ENCODE measurements at places on chromosomes 7 and 10. TPM values are rescaled to one million over a fixed set of nuclear protein-coding genes. Genes with fewer than 3 reads are reported as not detected.

Gene LDB3
- total RNA-seq: 2.3 TPM

Gene BRI3
- total RNA-seq: 91.2 TPM

Gene LEP
- total RNA-seq: 0.27 TPM

Gene GFRA1
- 21.4 TPM for total RNA-seq

Gene PNLIPRP3
- not detected for total RNA-seq

Gene MYL10
- not detected for total RNA-seq

Gene TMEM178B
- total RNA-seq: 0.66 TPM

Gene PFKFB3
- 15.2 TPM for total RNA-seq

Gene LRRC17
- total RNA-seq: 0.40 TPM

Gene ZPBP
- not detected for total RNA-seq

Gene RBP4
- total RNA-seq: not detected

Gene KDM7A
- total RNA-seq: 59.3 TPM

Gene HMX3
- total RNA-seq: 1.1 TPM

Gene UPK3B
- 1.4 TPM for total RNA-seq

DNA sequence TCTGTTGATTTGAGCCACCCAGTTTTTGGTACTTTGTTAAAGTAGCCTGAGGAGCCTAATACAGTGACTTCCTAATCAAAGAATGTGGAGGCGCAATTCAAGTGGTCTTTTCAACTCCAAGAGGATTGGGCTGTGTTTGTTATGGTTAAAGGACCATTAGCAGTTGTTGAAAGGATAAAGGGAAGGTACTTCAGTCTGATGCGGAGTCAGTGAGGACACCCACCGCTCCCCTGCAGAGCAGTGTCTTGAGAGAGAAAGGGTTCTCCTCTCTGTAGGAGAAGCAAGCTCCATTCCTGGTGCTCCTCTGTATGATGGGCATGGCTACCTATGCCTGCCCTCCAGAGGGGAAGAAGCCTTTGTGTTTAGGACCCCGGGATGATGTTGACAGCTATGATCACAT lies 590.6 kb upstream of the C7orf33 start:
- no peak overlapping the region for H3K4me3 ChIP-seq
- no peak for DNase-seq
- no peaks in the 10 kb centered on the region for H3K4me1 ChIP-seq
- no peak overlapping the region for H3K27ac ChIP-seq
- H3K36me3 ChIP-seq: no peaks in the 10 kb centered on the region
- H3K27me3 ChIP-seq: no peaks in the 10 kb centered on the region

DNA sequence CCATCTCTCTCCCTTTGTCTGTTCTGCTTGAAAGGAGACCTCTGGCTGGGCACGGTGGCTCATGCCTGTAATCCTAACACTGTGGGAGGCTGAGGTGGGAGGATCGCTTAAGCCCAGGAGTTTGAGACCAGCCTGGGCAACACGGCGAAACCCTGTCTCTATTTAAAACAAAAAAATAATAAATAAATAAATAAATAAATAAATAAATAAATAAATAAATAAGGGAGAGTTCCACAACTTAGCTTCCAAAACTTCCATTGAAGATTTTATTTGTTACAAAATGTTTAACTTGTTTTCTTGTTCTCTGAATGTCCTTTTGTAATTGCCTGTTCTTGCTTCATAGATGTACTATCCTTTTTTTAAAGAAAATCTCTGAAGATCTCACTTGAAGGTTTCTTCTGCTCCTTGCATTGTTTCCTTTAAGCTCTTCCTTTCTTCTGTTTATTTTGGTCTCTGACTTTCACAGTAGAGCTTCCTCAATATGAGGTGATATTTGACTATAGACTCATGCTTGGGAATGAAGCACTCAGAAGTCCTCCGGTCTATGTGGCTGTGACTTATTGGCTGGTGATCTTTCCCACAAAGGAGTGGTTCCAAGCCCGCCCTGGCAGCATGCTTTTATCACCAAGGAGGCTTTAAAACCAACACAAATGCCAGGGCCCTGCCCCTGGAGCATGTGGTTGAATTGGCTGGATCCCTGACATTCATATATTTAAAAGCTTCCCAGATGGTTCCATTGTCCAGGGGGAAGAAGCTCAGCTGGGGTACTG lies 18.1 kb upstream of the NPTX2 start:
- H3K4me3 ChIP-seq: no peak overlapping the region
- H3K4me1 ChIP-seq: no peaks in the 10 kb centered on the region
- DNase-seq: no peak
- no peak overlapping the region for H3K27ac ChIP-seq
- no peaks in the 10 kb centered on the region for H3K36me3 ChIP-seq
- no peaks in the 10 kb centered on the region for H3K27me3 ChIP-seq

GRCh38 chr10:125142946-125143345 lies 17.4 kb downstream of the CTBP2 start:
- DNase-seq: no peak
- peaks cover 4% of the 10 kb centered on the region for H3K4me1 ChIP-seq
- H3K27me3 ChIP-seq: no peaks in the 10 kb centered on the region
- no peak overlapping the region for H3K4me3 ChIP-seq

DNA sequence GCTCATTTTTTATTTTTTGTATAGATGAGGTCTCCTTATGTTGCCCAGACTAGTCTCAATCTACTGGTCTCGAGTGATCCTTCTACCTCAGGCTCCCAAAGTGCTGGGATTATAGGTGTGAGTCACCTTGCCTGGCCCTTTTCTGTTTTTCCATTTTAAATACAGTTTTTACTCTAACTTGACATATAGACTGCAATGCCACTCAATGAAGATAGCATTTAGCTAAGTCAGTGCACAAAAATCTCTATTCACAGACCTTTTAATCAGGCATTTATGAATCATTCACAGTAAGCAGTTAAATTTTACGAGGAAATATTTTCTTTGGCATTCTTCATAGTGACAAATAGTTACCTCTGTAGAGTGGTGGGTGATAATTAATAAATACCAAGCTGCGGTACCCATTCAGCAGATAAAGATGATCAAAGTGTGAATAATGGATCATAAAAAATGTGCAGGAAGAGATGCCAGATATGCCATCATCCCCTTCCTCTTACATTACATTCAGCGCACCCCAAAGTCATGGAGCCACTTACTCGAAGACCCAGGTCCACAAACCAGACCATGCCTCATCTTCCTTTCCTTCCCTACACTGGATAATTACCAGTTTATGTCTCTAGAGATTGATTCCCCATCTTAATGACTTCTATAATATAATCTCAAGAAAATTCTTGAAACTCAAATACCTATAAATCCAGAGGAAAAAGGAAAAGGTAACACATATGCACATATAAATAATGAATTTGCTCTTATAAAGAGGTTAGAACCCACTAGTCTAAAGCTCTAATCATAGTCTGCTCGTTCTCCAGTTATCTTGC lies 56.0 kb downstream of the UBE2H start:
- H3K27me3 ChIP-seq: no peaks in the 10 kb centered on the region
- H3K4me1 ChIP-seq: no peaks in the 10 kb centered on the region
- DNase-seq: no peak
- no peaks in the 10 kb centered on the region for H3K36me3 ChIP-seq
- no peak overlapping the region for H3K4me3 ChIP-seq

DNA sequence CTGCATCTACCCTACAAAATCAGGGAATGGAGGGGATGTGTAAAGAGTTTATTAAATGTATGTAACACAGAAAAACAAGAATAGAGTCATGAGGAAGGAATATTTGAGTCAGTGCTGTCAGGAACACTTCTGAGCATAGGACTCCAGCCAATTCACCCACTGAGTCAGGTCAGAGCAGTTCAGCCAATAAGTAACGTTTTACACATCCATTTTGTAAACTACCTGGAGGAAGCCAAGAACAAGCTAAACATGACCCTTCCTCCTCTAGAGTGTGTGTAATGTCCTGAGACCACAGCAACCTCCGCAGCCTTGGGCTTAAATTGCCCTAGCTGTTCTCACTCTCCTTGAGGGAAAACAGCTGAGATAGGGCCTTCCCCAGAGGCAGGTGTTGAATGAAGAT lies 691.5 kb upstream of the LRRN3 start:
- no peaks in the 10 kb centered on the region for H3K27me3 ChIP-seq
- no peak overlapping the region for H3K27ac ChIP-seq
- no peak overlapping the region for H3K4me3 ChIP-seq
- no peaks in the 10 kb centered on the region for H3K36me3 ChIP-seq
- no peaks in the 10 kb centered on the region for H3K4me1 ChIP-seq
- DNase-seq: no peak

DNA sequence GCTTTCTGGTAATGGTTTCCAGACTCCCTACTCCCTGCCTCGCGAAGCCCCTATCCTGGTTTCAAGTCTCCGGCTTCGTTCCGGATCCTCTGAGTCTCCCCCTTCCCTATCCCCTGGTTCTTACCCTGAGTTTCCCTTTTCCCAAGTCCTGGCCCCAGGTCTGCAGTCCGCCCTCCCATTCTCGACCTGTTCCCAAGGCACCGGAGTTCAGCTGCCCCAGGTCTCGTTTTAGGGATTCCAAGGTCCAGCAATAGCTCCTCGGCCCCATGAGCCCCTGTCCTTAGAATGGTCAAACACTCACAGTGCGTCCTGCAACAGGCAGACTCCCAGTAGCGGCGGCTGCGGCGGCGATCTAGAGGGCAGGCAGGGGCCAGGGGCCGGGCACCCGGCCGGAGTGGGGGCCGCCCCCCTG lies 274 bp downstream of the PITX3 start:
- no peak for DNase-seq
- no peaks in the 10 kb centered on the region for H3K36me3 ChIP-seq
- H3K4me1 ChIP-seq: peaks cover 7% of the 10 kb centered on the region

GRCh38 chr7:112603673-112604072 lies 122.9 kb downstream of the LSMEM1 start:
- no peaks in the 10 kb centered on the region for H3K36me3 ChIP-seq
- no peaks in the 10 kb centered on the region for H3K27me3 ChIP-seq
- H3K4me1 ChIP-seq: no peaks in the 10 kb centered on the region
- no peak overlapping the region for H3K27ac ChIP-seq
- H3K4me3 ChIP-seq: no peak overlapping the region
- DNase-seq: no peak

DNA sequence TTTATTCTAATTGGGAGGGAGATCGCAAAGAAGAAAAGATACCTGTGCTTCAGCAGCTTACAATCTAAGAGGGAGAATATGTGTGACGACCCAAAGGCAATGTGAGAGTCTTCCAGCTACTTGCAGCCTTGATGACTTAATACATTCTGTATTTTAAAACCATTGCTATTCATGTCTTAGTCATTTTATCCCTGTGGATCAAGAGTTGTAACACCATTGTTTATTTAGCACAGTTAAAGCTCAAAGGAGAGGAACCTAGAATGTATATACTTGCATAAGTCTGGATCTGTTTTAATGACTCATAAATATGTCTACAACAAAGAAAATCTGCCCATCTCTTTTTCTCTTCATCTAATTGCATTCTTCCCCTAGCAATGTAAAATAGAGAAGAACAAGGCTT lies 117.9 kb upstream of the DLX6 start:
- H3K4me1 ChIP-seq: no peaks in the 10 kb centered on the region
- H3K27me3 ChIP-seq: no peaks in the 10 kb centered on the region
- H3K36me3 ChIP-seq: no peaks in the 10 kb centered on the region
- H3K27ac ChIP-seq: no peak overlapping the region

DNA sequence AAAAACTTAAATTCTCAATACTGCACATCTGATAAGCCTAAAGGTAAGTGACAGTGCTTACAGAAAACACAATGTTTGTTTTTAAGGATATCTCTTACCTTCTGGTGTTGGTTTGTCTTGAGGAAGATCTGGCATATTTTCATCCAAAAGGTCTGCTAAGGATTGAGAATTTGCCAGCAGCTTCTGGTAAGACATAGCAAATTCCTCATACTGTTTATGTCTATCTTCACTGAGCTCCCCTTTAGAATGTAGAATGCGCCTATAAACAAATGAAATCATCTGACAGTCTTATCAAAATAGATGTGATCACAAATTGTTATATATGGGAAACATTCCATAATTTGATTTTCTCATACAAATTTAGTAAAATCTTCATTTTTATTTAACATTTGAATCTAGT lies 28.7 kb downstream of the UPF2 start:
- H3K4me1 ChIP-seq: no peaks in the 10 kb centered on the region
- H3K27me3 ChIP-seq: no peaks in the 10 kb centered on the region
- DNase-seq: no peak
- H3K27ac ChIP-seq: no peak overlapping the region

GRCh38 chr7:128405471-128406313 lies 4.1 kb downstream of the IMPDH1 start:
- H3K27me3 ChIP-seq: no peaks in the 10 kb centered on the region
- peak overlapping the region; percentile 75 for H3K27ac ChIP-seq
- H3K4me1 ChIP-seq: peaks cover 16% of the 10 kb centered on the region

GRCh38 chr7:13911909-13912308 lies 77.6 kb downstream of the ETV1 start:
- H3K27me3 ChIP-seq: no peaks in the 10 kb centered on the region
- H3K4me3 ChIP-seq: no peak overlapping the region
- no peaks in the 10 kb centered on the region for H3K36me3 ChIP-seq
- H3K4me1 ChIP-seq: no peaks in the 10 kb centered on the region

GRCh38 chr7:140475747-140476333 lies 3.5 kb downstream of the MKRN1 start:
- H3K27me3 ChIP-seq: no peaks in the 10 kb centered on the region
- H3K4me3 ChIP-seq: no peak overlapping the region
- H3K27ac ChIP-seq: no peak overlapping the region
- H3K36me3 ChIP-seq: no peaks in the 10 kb centered on the region
- peak; percentile 75 for DNase-seq
- no peaks in the 10 kb centered on the region for H3K4me1 ChIP-seq

DNA sequence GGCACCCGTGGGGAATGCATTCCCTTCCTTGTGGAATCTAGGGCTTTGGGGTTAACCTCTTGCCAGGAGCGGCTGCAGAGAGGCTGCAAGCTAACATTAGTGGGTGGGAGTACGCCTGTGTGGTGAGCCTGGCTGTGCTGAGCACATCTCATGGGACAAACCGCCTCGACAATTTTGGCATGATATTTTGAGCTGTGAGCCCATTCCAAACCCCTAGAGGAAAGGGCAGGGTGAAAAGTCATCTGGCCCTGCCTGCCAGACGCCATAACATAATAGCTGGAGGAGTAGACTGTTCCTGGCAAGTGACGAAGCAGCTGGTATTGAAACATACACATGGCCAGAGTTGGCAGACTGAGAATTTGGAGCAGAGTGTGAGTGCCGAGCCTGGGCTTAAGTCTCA lies 110.0 kb downstream of the TACC2 start:
- no peak for DNase-seq
- H3K36me3 ChIP-seq: no peaks in the 10 kb centered on the region
- no peaks in the 10 kb centered on the region for H3K27me3 ChIP-seq
- H3K4me3 ChIP-seq: no peak overlapping the region

- no peaks in the 10 kb centered on the region for H3K4me1 ChIP-seq
- H3K36me3 ChIP-seq: no peaks in the 10 kb centered on the region
- H3K4me3 ChIP-seq: no peak overlapping the region
- H3K27ac ChIP-seq: no peak overlapping the region
- DNase-seq: no peak
Observed at GRCh38 chr7:83514977-83515376, 134.0 kb downstream of the SEMA3E start.

GRCh38 chr7:106968160-106968559 lies 76.3 kb upstream of the PRKAR2B start:
- H3K4me3 ChIP-seq: no peak overlapping the region
- no peaks in the 10 kb centered on the region for H3K36me3 ChIP-seq
- H3K4me1 ChIP-seq: no peaks in the 10 kb centered on the region
- no peak overlapping the region for H3K27ac ChIP-seq
- H3K27me3 ChIP-seq: no peaks in the 10 kb centered on the region

Measured in Peyer's patch (tissue), 4 donors.